ENCODE measurements at places on chromosomes 1 and 21. TPM values are rescaled to one million over a fixed set of nuclear protein-coding genes. Genes with fewer than 3 reads are reported as not detected.

DNA sequence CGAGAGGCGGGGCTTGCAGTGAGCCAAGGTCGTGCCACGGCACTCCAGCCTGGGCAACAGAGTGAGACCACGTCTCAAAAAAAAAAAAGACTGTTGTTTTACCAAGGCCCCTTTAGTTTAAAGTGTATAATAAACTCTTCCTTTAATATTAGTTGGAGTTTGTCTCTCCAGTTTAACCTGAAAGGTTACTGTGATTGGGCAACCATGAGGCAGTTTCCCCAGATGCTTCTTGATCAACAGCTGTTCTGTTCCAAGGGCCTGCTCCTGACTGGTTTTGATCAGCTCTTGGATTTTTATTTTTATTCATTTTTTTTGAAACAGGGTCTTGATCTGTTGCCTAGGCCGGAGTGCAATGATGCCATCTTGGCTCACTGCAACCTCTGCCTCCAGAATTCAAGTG, 18.1 kb upstream of the C2CD2 start:
- no peak for DNase-seq

DNA sequence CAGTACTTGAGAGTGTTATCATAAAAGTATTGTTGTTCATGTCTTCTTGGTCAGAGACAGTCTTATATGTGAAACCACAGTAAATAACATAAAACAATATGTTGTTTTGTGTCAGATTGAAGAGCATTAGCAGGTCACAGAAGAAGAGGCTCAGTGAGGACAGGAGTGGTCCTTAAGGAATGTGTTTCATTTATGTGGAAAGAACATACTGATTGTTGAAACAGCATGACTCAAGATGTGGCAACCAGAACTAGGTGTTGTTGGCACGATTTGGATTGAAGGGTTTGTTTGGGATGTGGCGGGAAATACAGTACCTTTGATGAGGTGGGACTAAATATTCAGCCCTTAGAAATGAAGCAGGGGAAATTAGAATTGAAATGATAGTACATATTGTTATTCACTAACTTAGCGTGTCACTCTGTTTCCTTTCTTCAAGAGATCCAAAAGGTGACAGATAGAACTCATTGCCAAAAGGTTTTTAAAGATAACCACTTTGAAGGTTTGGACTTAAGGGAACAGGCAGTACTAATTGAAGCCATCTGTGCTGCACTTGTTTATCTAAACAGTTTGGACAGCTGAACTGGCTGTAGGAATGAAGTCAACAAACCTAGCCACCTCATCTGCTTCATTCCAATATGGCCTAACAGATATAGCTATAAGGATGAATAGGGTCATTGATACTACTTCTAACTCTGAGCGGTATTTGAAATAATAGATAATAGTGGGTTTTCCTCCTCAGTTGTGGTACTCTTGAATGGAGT, 14.4 kb downstream of the RALGPS2 start:
- DNase-seq: peak; percentile 22

- no peak for DNase-seq
These were observed 89.4 kb upstream of the B3GALT2 start for GRCh38 chr1:193275773-193276172.

DNA sequence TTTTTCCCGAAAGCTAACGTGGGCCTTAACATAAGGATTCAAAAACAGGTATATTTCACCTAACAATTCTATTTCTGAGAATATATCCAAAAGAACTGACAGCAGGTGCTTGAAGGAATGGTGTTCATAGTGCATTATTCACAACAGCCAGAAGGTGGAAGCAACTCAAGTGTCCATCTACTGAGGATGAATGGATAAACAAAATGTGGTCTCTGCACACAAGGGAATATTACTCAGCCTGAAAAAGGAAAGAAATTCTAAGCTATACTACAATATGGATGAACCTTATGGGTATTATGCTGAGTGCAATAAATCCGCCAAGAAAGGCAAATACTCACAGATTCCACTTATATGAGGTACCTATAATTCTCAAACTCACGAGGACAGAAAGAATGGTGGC, 6.1 kb upstream of the RIPPLY3 start:
- DNase-seq: no peak

GRCh38 chr21:41725421-41726031, 41.3 kb downstream of the RIPK4 start:
- DNase-seq: no peak

GRCh38 chr21:42047821-42048613, 23.1 kb upstream of the UMODL1 start:
- DNase-seq: no peak

GRCh38 chr1:89608984-89609725, 23.8 kb upstream of the LRRC8C start:
- DNase-seq: no peak

- no peak for DNase-seq
These were observed 9.7 kb downstream of the ZNF692 start for GRCh38 chr1:248849152-248849551.

GRCh38 chr1:248858096-248858890, 592 bp downstream of the ZNF692 start:
- peak; percentile 82 for DNase-seq

- DNase-seq: peak; percentile 93
These were observed 97.2 kb upstream of the ARTN start for GRCh38 chr1:43836267-43836951.

- peak; percentile 70 for DNase-seq
These were observed 30.7 kb upstream of the KIAA1614 start for GRCh38 chr1:180881806-180882509.

- no peak for DNase-seq
These were observed 135.5 kb downstream of the TGFBR3 start for GRCh38 chr1:91750398-91750996.

DNA sequence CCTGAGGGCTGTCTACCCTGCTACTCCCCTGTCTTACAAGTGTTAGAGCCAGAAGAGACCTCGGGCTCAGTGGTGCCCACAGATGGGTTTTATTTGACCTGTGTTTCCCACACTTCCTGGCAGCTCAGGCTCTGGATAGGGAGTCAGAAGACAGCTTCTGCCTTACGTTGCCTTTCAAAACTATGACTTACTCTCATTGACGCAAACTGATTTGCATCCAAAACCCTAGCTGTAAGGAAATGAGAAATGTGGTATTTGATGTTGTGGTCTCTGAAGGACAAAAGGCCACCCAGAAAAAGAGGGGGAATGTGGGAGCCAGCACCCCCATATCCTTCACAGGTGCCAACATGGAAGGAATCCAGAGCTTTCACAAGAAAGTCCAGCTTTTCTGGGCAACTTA, 180.2 kb downstream of the ATG4C start:
- DNase-seq: no peak

PGLYRP3 gene
- total RNA-seq: 2.4 TPM

SLC45A1 gene
- 3.2 TPM for total RNA-seq

ADAMTS4 gene
- total RNA-seq: 18.9 TPM

CKS1B gene
- 35.2 TPM for total RNA-seq

HMGCS2 gene
- total RNA-seq: 0.92 TPM

SPRR2B gene
- total RNA-seq: not detected

SLC35D1 gene
- total RNA-seq: 11.8 TPM

OR2T33 gene
- not detected for total RNA-seq

NUAK2 gene
- 10.1 TPM for total RNA-seq

Measured in tongue (tissue), 3 donors.